ENCODE measurements at places on chromosomes 2 and 18.

DNA sequence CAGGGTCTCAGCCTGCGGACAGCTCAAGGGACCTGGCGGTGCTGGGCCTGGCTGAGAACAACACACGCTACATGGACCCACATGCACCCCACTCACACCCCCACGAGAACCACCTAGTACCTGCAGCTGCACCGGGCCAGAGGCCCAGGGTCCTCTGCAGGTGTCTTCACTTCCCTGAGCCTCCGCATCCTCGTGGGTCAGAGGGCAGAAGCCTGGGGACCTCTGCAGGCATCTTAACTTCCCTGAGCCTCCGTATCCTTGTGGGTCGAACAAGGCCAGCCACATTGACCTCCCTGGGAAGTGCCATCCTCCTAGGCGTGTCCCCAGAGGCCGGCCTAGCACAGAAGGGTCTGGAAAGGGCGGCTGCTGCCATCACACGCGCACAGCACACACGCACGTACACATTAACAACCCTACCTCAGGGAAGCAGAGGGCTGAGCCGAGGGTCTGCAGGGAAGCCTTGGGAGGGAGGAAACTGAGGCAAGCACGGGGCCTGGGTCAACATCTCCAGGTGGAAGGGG is 62.5 kb upstream of the HPCAL1 start:
- DNase-seq: no peak

- no peak for DNase-seq
These were observed 160.2 kb upstream of the ALKAL2 start for GRCh38 chr2:447902-448665.

DNA sequence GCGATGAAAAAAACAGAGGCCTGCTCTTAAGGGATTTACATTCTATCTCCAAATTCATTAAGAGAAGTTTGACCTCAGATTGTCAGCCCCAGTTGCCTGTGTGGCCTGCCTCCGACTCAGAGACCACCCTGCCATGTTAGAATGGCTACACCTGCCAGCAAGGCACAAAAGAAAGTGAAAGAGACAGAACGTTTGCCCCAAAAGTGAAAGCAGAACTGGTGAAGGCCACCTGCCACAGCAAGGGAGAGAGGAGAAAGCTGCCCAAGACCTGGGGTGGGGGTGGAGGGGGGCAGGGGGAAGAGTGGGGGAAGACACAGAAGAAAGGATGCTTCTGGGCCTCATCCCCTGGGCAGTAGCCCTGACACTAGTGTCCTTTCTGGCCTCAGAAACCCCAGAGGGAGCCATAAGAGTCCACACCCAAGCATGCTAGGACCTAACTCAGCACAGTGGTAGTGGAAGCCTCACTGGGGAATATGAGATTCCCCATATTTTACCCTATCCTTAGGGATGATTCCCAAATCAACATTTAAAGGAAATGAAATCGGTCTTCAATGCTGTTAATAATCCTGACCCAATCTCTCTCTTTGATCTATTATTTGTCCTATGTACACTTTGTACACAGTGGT is 389.7 kb downstream of the TXNL1 start:
- no peak for DNase-seq

- no peak for DNase-seq
These were observed 24.4 kb downstream of the TFCP2L1 start for GRCh38 chr2:121260370-121261154.

DNA sequence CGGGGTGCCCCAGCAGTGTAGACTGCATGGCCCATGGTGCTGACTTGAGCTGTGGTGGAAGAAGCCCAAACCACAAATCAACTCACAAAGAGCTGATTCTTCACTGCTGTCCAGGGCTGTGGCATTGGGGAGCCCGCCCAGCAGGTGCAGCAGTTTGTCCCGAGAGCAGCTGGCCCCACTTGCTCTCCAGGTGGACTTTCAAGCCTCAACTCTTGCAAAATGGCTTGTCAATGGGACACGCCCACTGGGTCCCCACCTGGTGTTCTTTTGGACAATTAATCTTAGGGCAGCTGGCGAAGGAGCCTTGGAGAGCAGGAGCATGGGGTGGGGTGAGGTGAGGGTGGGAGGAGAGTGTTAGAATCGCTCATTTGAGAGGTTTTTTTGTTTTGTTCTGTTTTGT is 117.9 kb downstream of the MYCN start:
- DNase-seq: no peak

DNA sequence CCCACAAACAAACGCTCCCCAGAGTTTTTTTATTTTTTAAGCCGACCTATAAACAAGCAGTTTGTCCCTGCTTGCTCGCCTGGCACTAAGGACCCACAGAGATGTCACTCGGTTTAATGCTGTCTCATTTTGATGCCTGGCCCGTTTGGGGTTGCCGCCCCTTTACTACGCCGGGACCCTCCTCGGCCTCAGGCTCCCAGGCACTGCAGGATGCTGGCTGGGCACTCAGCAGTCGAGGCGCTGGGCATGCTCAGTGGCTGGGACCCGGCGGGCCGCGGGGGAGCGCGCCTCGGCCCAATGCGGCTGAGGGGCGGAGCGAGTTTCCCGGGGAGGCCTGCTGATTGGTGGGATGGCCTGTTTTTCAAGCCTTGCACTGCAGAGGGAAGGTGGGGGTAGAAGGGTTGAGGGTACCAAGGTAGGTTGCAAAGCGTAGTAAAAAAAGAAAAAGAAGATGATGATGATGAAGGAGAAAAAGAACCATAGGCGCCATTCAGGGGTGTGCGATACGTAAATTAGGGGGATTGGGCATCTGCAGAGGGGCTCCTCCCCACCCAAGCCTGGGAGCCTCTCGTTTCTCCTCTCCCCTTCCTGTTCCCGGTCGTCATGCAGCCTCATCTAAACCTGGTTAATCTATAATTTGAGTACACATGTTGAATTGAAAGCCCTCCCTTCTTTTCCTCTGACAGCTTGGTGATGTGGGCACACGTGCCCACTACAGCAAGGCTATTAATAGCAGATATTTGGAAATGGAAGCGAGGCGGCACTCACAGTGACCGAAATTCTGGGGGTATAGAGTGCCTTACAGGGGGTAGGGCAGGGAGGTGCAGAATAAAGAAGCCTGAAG is 1.5 kb upstream of the IRS1 start:
- DNase-seq: peak; percentile 68

- no peak for DNase-seq
These were observed 124.1 kb downstream of the MEMO1 start for GRCh38 chr2:31886700-31887099.
